Activated CD4-positive, alpha-beta memory T cell treated with anti-CD3 and anti-CD28 coated beads, Interleukin-2, amount 10 ng/mL, durations not matched to agents 7 days and 5 days (primary cell): ENCODE measurements at places on chromosomes 6 and 20. TPM values are rescaled to one million over a fixed set of nuclear protein-coding genes. Genes with fewer than 3 reads are reported as not detected.
A peak's percentile ranks its signal among the peaks of the same experiment; 100 is the strongest.

GRCh38 chr6:39684790-39685488 lies 40.3 kb downstream of the KIF6 start:
- H3K27me3 ChIP-seq, result peaks cover 6% of the 10 kb centered on the region
- H3K4me3 ChIP-seq, result no peak overlapping the region
- no peak overlapping the region for H3K27ac ChIP-seq
- no peaks in the 10 kb centered on the region for H3K4me1 ChIP-seq
- DNase-seq, result no peak

GRCh38 chr20:40506537-40506939 lies 182.5 kb downstream of the MAFB start:
- no peaks in the 10 kb centered on the region for H3K27me3 ChIP-seq
- H3K27ac ChIP-seq, result no peak overlapping the region
- peak; percentile 22 for DNase-seq
- H3K4me1 ChIP-seq, result no peaks in the 10 kb centered on the region
- H3K4me3 ChIP-seq, result no peak overlapping the region
- no peaks in the 10 kb centered on the region for H3K36me3 ChIP-seq

DNA sequence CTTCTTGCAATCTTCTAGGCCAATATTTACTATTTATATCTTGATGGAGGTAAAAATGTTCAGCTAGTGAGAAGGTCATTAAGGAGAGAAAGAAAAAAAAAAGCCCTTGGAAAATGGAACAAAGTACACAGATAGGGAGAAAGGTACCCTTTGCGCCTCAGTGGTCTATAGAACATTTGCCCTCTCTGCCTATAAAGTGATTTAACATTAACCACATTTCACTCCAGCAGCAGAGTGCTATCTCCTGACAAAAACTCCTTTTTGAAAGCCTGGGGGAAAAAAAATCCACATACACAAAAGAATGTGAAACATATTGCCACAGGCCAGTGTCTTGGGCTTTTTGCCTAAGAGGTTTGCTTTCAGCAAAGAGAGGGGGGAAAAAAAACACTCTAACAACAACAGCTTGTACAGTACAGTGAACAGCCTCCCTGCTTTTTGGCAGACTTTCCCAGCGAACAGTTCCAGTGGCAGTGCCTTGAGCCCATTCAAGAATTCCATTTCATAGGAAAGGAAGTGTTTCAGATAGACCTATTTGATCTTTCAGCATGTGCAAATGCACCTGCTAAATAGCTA lies 695 bp downstream of the ARHGAP18 start:
- peaks cover 51% of the 10 kb centered on the region for H3K4me1 ChIP-seq
- H3K36me3 ChIP-seq, result peaks cover 24% of the 10 kb centered on the region
- peak overlapping the region; percentile 95 for H3K4me3 ChIP-seq
- H3K27ac ChIP-seq, result peak overlapping the region; percentile 69
- H3K27me3 ChIP-seq, result no peaks in the 10 kb centered on the region
- DNase-seq, result no peak

- no peak overlapping the region for H3K4me3 ChIP-seq
- peaks cover 2% of the 10 kb centered on the region for H3K27me3 ChIP-seq
- H3K27ac ChIP-seq, result no peak overlapping the region
Observed at GRCh38 chr6:2725999-2726567, 24.6 kb downstream of the MYLK4 start.

GRCh38 chr6:37987018-37987417 lies 167.5 kb downstream of the ZFAND3 start:
- no peak overlapping the region for H3K27ac ChIP-seq
- no peak overlapping the region for H3K4me3 ChIP-seq
- no peaks in the 10 kb centered on the region for H3K27me3 ChIP-seq
- peaks cover 15% of the 10 kb centered on the region for H3K4me1 ChIP-seq
- no peaks in the 10 kb centered on the region for H3K36me3 ChIP-seq

DNA sequence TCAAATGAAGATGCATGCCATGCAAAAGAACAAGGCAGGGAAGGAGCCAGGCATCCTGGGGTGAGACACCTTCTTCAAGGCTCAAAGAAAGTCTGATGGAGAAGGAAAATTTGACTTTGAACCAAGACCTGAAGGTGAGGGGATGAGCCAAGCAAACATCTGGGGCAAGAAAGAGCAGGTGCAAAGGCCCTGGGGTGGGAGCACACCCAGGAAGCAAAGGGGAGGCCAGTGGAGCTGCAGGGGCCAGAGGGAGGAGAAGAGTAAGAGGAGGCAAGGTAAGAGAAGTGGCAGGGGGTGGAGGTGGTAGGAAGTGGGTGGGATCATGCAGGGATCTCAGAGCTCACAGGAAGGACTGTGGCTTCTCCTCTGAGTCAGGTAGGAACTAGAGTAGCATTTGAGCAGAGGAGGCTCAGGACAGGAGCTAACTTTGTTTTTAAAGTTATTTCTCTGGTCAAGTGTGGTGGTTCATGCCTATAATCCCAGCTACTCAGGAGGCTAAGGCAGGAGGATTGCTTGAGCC lies 49.6 kb downstream of the SLC13A3 start:
- no peak for DNase-seq
- H3K27me3 ChIP-seq, result peaks cover 15% of the 10 kb centered on the region
- no peaks in the 10 kb centered on the region for H3K36me3 ChIP-seq
- peaks cover 14% of the 10 kb centered on the region for H3K4me1 ChIP-seq

- no peak for DNase-seq
- H3K27ac ChIP-seq, result no peak overlapping the region
- H3K4me1 ChIP-seq, result no peaks in the 10 kb centered on the region
- H3K27me3 ChIP-seq, result peaks cover 54% of the 10 kb centered on the region
Observed at GRCh38 chr20:10658876-10659632, 14.7 kb downstream of the JAG1 start.

GRCh38 chr20:40965671-40966070 lies 63.0 kb upstream of the TOP1 start:
- H3K4me3 ChIP-seq, result no peak overlapping the region
- peak; percentile 3 for DNase-seq
- peaks cover 11% of the 10 kb centered on the region for H3K27me3 ChIP-seq
- peaks cover 28% of the 10 kb centered on the region for H3K4me1 ChIP-seq

DNA sequence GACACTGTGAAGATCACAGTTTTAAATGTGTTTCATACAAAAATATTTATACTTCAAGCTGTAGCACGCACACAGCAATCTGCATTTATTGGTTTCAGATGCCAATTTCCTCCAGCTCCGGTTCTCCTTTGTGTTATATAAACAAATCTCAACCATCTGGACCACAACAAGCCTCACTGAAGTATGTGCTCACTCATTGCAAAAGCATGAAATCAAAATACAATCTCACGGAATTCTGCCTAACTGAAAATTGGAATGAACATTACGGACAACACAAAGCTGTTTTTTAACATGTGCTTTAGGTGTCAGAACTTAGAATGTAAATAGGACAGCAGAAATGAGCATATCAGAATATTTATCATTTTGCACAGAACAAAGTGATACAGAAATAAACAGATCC lies 38.0 kb downstream of the RCAN2 start:
- peaks cover 31% of the 10 kb centered on the region for H3K27me3 ChIP-seq
- H3K36me3 ChIP-seq, result no peaks in the 10 kb centered on the region
- DNase-seq, result no peak
- no peak overlapping the region for H3K4me3 ChIP-seq
- H3K27ac ChIP-seq, result no peak overlapping the region
- H3K4me1 ChIP-seq, result no peaks in the 10 kb centered on the region

DNA sequence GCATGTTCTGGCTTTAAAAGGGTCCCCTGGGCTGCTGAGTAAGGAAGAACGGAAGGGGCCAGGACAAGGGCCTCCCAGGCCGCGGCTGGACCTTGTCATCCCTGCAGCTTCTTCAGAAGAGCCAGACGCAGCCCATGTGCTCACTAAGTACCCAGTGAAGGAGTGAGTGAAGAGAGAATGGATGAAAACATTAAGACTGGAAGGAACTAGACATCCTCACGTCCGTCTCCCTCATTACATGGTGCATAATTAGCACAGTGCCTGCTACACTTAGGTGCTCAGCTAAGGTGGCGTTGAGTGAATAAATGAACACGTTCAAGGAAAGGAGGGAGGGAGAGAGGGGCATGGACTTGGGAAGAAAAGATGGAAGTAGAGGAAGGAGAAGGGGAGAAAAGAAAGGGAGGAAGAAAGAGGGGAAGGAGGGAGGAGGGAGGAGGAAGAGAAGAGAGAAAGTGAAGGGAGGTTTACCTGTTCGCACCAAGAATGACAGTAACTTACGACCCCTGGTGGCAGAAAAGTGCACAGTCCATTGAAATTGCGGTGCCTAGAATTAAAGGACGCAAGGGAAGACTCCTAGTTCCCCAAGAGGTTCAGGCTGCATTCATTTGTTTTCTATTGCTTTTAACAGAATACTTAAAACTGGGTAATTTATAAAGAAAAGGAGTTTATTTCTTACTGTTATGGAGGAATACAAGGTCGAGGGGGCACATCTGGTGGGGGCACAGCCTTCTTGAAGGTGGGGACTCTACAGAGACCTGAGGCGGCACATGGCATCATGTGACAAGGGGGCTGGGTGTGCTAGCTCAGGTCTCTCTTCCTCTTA lies 8.0 kb downstream of the TP53RK start:
- DNase-seq, result peak; percentile 74
- no peak overlapping the region for H3K4me3 ChIP-seq
- H3K4me1 ChIP-seq, result peaks cover 26% of the 10 kb centered on the region
- H3K27me3 ChIP-seq, result no peaks in the 10 kb centered on the region

- H3K4me1 ChIP-seq, result no peaks in the 10 kb centered on the region
- no peak overlapping the region for H3K27ac ChIP-seq
- no peak overlapping the region for H3K4me3 ChIP-seq
- H3K36me3 ChIP-seq, result no peaks in the 10 kb centered on the region
Observed at GRCh38 chr20:11266571-11266970, 592.8 kb upstream of the JAG1 start.

GRCh38 chr6:26103141-26103769 lies 16.0 kb downstream of the HFE start:
- H3K36me3 ChIP-seq, result peaks cover 7% of the 10 kb centered on the region
- H3K4me3 ChIP-seq, result peak overlapping the region; percentile 80
- peaks cover 23% of the 10 kb centered on the region for H3K4me1 ChIP-seq
- H3K27ac ChIP-seq, result peak overlapping the region; percentile 99
- H3K27me3 ChIP-seq, result peaks cover 2% of the 10 kb centered on the region
- no peak for DNase-seq

DNA sequence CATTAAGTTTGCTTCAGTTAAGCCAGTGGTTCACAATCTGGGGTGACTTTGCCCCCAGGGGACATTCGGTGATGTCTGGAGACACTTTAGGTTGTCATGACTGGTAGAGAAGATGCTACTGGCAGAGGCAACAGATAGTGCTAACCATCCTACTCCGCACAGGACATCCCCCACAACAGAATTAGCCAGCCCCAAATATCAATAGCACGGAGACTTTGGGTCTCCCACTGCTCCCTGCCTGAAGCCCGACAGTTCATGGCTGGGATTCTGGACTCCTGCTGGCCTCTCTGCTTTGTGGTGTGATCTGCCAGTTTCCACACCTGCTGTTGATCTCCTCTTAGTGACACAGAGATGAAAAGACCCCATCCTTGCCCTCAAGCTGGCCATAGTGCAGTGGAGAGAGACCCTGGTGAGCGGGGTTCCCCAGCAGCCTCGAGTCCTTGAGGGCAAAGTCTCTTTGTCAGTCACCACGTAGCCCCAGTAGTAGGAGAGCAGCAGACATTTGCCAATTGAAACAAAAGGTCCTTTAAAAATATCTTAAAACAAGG lies 24.7 kb upstream of the TTPAL start:
- no peak overlapping the region for H3K27ac ChIP-seq
- no peak for DNase-seq
- H3K27me3 ChIP-seq, result peaks cover 5% of the 10 kb centered on the region
- no peaks in the 10 kb centered on the region for H3K4me1 ChIP-seq
- no peak overlapping the region for H3K4me3 ChIP-seq

DNA sequence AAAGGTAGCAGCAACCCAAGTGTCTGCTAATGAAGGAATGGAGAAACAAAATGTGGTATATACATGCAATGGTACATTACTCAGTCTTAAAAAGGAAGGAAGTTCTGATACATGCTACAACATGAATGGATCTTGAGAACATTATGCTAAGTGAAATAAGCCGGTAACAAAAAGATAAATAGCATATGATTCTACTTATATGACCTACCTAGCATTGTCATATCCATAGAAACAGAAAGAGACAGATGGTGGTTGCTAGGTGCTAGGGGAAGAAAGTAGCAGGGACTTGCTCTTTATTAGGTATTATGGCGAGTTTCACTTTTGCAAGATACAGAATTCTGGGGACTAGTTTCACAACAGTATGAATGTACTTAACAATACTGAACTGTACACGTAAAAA lies 46.6 kb downstream of the UBR2 start:
- H3K27ac ChIP-seq, result no peak overlapping the region
- peaks cover 41% of the 10 kb centered on the region for H3K36me3 ChIP-seq
- no peaks in the 10 kb centered on the region for H3K27me3 ChIP-seq
- DNase-seq, result no peak
- H3K4me1 ChIP-seq, result peaks cover 15% of the 10 kb centered on the region
- no peak overlapping the region for H3K4me3 ChIP-seq

DNA sequence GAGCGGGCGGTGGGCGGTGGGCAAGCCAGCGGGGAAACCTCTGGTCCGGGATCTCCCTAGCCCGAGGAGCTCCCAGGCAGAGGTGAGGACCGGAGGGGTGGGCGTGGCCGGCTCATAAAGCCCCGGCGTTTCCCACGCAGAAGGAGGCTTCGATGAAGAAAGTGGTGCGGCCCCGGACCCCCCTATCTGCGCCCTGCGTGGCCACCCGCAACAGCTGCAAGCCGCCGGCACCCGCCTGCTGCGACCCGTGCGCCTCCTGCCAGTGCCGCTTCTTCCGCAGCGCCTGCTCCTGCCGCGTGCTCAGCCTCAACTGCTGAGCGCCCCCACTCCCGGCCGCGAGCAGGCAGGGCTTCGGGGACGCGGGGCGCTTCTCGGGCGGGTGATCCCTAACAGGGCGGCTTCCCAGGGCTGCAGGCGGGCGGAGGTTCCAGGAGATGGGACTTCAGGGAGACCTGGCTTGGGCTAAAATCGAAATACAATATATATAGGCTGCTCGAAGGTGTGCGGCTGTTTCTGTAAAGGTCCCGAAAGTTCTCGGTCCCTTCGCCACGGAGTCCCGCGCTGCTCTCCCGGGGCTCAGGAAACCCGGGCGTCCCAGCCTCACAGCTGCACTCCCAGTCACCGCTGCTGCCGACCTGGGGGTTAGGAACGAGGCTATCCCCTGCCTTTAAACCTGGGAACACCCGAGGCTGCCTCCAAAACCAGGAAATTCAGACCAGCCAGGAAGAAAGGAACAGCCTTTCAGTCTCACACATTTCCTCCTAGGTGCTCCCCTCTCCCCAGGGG lies 27.8 kb downstream of the ASIP start:
- H3K4me1 ChIP-seq, result peaks cover 14% of the 10 kb centered on the region
- no peaks in the 10 kb centered on the region for H3K36me3 ChIP-seq
- H3K27ac ChIP-seq, result no peak overlapping the region
- DNase-seq, result no peak

- no peak for DNase-seq
- H3K36me3 ChIP-seq, result no peaks in the 10 kb centered on the region
- H3K4me1 ChIP-seq, result no peaks in the 10 kb centered on the region
- H3K4me3 ChIP-seq, result no peak overlapping the region
- H3K27ac ChIP-seq, result no peak overlapping the region
- H3K27me3 ChIP-seq, result no peaks in the 10 kb centered on the region
Observed at GRCh38 chr20:12111431-12112088, 193.9 kb downstream of the BTBD3 start.

- DNase-seq, result no peak
- peaks cover 8% of the 10 kb centered on the region for H3K36me3 ChIP-seq
- H3K4me3 ChIP-seq, result no peak overlapping the region
Observed at GRCh38 chr6:15461127-15461944, 201.5 kb downstream of the DTNBP1 start.

MLIP gene
- not detected for total RNA-seq

ACOT13 gene
- total RNA-seq, result 21.1 TPM

SLC17A2 gene
- not detected for total RNA-seq

KCNQ5 gene
- 4.3 TPM for total RNA-seq

OR2H2 gene
- not detected for total RNA-seq

CST5 gene
- total RNA-seq, result not detected

CUTA gene
- total RNA-seq, result 243 TPM

PAQR8 gene
- 12.8 TPM for total RNA-seq

TMEM151B gene
- not detected for total RNA-seq

TAF8 gene
- total RNA-seq, result 55.1 TPM

SLC2A10 gene
- not detected for total RNA-seq

RNF39 gene
- total RNA-seq, result not detected

WFDC5 gene
- total RNA-seq, result 0.73 TPM

SGK2 gene
- 0.53 TPM for total RNA-seq
